Naive B cell (primary cell): ENCODE measurements at places on chromosomes 3 and 15.

GRCh38 chr3:78838362-78838761 lies 929.4 kb downstream of the ROBO1 start:
- H3K27ac ChIP-seq: no peak overlapping the region
- no peaks in the 10 kb centered on the region for H3K27me3 ChIP-seq
- no peaks in the 10 kb centered on the region for H3K36me3 ChIP-seq
- no peak for DNase-seq
- no peaks in the 10 kb centered on the region for H3K4me1 ChIP-seq

DNA sequence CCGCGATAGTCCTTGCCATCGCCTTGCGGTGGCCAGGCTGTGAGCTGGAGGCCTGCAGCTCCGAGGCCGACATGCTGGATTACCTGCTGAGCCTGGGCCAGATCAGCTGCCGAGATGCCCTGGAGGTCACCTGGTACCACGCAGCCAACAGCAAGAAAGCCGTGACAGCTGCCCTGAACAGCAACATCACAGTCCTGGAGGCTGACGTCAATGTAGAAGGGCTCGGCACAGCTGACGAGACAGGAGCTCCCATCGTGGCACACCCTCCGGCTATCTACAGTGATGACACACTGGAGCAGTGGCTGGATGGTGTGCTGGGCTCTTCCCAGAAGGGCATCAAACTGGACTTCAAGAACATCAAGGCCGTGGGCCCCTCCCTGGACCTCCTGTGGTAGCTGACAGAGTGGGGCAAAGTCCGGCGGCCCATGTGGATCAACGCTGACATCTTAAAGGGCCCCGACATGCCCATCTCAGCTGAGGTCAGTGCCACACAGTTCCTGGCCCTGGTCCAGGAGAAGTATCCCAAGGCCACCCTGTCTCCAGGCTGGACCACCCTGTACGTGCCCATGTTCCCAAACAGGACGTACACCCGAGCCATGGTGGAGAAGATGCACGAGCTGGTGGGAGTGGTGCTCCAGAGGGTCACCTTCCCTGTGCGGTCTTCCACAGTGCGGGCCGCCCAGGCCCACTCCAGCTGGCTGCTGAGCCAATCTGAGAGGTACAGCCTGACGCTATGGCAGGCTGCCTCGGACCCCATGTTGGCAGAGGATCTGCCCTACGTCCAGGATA lies 70.2 kb downstream of the FAM43A start:
- no peak overlapping the region for H3K4me3 ChIP-seq
- no peaks in the 10 kb centered on the region for H3K4me1 ChIP-seq
- H3K27me3 ChIP-seq: no peaks in the 10 kb centered on the region
- DNase-seq: no peak

- no peaks in the 10 kb centered on the region for H3K27me3 ChIP-seq
- no peak overlapping the region for H3K27ac ChIP-seq
- H3K36me3 ChIP-seq: peaks cover 15% of the 10 kb centered on the region
- H3K4me3 ChIP-seq: no peak overlapping the region
- DNase-seq: no peak
- peaks cover 25% of the 10 kb centered on the region for H3K4me1 ChIP-seq
Observed at GRCh38 chr3:114627770-114628169, 333.9 kb downstream of the TIGIT start.

GRCh38 chr3:52670621-52671521 lies 14.8 kb downstream of the PBRM1 start:
- DNase-seq: no peak
- H3K36me3 ChIP-seq: no peaks in the 10 kb centered on the region
- H3K4me3 ChIP-seq: no peak overlapping the region
- no peak overlapping the region for H3K27ac ChIP-seq
- H3K27me3 ChIP-seq: no peaks in the 10 kb centered on the region
